ENCODE measurements at places on chromosomes 7 and 10.

DNA sequence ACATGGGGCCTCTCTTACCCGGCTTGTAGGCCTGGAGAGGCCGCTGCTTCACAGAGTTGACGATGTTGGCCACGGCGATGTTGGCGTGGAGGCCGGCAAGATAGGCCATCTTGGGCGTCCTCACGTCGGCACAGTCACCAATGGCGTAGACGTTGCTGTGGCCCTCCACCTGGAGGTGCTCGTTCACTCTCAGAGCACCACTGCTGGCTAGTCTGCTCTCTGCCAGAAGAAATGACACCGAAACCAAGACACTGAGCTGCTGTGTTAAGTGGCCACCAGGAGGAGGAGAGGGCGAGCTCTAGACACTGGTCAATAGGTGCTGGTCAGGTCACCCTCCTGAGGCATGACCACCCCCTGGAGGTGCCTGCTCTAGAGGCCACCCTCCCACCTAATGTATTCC is 17.7 kb downstream of the AIFM2 start:
- no peak for DNase-seq

GRCh38 chr10:43370671-43371215 is 693 bp upstream of the FXYD4 start:
- no peak for DNase-seq

DNA sequence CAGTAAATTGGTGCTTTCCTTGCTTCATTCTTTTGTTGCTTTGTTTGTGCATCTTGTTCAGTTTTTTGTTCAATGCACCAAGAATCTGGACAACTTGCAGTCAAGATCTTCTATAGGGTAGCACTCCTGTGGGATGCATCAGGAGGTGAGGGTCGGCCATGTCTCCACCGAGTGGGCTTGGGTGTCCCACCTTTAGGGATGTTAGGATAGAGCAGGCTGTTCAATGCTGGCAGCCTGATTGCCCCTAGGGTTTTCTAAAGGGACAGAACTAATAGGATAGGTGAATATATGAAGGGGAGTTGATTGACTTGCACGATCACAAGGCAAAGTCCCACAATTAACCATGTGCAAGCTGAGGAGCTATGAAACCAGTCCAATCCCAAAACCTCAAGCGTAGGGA is 109.9 kb downstream of the GLRX3 start:
- no peak for DNase-seq

DNA sequence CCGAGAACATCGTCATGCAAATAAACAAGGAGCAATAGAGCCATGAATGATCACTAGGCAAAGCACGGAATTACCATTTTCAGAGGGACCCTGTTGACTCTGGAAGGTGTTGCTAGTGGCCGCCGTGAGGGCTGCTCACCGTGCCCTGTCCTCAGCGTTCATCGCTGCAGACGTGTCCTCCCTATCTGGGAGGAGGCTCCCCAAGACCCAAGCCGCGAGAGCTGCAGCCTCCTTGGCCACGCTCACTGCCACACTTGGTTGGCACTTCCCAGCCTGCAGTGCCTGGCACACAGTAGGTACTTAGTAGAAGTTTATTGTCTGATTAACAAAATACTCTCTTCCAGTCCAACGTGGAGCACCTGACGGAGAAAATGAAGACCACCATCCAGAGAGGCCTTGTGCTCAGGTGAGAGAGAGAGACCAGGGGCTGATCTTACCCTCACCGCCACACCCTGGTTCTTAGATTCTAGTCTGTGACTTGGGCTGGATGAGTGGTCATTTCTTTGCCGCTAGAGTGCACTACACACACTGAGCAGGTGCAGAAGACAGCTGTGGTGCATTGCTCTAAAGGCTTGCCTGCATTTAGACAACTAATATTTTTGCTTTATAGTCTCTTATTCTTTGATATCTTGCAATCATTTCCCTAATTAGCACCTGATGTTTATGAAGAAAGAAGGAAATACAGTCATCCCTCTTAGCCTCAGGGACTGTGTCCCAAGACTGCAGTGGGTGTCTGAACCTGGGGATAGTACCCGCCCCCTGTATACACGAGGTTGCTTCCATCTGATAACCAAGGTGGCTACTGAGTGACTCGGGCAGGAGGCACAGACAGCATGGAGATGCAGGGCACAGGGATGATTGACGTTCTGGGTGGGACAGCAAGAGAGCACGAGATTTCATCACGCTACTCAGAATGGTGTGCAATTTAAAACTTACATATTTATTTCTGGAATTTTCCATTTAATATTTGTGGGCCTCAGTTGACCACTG is 40.3 kb downstream of the PITRM1 start:
- DNase-seq = no peak

GRCh38 chr10:49769692-49770091 is 7.6 kb upstream of the OGDHL start:
- DNase-seq = no peak

DNA sequence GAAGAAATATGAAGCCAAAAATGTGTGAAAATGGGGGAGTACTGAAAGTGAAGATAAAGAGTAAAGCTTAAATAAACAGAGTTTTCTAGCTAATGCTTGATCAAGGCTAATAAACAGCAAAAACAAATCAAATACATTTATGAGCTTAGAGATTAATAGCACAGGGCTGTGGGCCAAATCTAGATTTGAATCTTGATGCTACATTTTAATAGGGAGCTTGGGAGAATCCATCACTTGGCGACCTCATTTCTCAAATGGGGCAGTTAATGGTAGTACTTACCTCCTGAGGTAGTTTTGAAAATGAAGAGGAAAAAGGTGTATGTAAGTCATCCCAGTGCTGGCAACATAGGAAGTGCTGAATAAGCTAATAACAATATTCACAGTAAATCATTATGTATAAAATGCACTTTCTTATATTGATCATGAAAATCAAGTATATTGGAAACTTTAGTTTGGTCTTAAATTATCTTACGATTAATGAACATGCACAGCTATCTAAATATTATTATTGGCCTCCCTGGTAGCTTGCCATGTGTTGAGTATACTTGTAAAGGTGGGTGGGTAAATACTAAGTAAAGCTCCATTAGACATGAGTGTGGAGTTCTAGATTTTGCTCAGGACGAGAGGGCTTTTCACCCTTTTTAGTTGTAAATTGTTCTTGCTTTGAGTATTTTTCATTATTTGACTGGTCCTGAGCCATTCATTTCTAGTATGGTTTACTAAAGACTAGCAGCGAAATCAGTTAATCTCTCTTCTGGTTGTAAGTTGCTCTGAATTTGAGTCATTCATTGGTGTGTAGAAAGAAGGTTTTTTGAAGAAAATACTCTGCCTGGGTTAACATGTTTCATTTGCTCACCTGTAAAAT is 5.1 kb downstream of the BICC1 start:
- no peak for DNase-seq

GRCh38 chr7:124728610-124729009 is 37.0 kb downstream of the GPR37 start:
- no peak for DNase-seq

GRCh38 chr7:26403640-26404039 is 112.0 kb downstream of the SNX10 start:
- no peak for DNase-seq

Measured in CD4-positive, alpha-beta T cell treated with Interleukin-4 for 4 hours (primary cell).